ENCODE measurements at places on chromosomes 2 and 18.

DNA sequence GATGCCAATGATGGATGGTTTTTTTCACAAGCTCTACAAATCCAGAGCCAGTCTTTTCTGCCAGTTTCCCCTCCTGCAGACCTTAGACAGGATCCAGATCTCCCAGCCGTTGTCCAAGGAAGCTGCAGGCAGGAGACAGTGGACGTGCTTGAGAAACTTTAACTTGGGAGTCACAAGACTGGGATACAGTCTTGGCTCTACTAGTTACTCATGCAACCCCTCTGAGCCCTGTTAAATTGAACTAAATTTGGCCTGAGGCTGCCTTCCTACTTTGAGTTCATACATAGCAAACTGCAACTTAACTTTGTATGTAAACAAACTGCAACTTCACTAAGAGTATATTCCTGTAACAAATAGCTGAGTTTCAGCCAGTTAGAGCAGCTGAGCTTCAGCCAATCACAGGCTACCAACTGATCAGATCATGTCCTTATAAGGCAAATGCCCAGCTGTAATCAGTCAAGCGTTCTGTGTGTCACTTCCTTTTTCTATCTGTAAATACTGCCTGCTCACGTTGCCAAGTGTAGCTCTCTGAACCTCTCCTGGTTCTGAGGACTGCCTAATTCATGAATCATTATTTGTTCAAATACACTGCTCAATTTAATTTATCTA is 140.9 kb downstream of the CAPN13 start:
- DNase-seq = peak; percentile 10

DNA sequence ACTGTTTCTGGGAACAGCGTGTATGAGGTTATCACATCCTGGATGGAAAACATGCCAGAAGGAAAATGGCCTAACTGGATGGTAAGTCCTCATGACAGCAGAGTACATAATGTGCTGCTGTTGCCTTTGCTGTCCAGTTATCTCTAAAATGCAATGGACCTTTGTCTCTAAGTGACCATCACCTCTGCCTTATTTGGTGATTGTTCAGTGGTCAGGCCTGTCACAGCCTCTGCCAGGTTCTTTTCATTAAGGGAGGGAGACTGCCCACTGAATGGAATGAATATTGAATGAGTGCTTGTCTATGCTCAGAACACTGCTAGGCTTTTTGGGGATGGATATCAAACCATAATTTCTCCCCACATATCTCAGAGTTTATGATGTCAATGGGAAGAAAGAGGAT is 29.0 kb downstream of the SLC3A1 start:
- no peak for DNase-seq

DNA sequence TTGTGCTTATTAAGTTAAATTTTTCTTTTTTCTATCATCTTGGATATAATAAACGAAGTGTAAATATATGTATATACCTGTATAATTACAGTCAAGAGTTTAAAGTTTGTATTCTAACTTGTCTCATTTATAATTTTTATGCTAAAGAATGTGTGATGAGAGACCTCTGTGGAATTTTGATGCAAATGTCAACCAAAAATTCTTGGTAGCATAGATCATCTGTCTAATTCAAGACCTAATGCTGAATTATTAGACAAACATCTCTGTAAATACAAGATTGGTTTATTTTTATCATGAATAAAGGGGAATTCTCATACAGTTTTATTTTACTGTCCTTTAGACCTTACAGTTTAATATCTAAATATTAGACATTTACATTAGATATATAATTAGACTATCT is 149.2 kb upstream of the VWC2L start:
- no peak for DNase-seq

GRCh38 chr2:38147333-38148121 is 71.6 kb upstream of the CYP1B1 start:
- DNase-seq = no peak

DNA sequence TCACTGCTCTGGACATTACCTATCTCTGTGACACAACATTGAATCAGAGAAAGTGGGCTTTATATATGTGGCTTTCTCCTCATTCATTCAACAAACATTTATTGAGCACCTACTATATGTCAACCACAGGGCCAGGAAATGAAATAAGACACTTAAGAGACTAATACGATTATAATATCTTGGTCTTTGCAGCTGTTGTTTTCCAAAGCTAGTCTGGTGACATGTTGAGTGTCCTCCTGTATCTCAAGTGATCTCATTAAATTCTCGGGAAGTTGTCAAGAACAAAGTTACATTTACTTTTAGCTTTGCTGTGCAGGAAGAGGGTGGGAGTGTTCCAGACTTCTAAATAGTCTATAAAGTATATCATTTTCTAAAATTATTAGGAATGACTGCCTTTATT is 164.6 kb upstream of the SP5 start:
- DNase-seq = no peak

DNA sequence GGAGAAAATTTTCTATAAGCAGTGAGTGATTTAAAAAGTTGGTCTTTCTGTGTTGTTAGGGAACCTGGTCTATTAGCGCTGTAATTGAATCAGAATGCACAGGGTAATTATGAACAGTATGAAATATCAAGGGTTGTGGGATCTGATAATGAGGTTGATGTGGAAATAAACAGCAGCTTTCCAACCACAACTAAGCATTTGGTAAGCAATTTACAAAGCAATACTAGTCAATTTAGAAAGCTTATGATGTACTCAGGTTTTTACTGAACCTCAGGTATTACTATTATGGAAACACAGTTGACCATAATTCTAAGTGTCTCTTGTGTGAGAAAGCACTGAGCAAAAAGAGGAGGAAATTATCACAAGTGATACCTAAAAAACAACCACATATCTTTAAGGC is 11.0 kb upstream of the SMCHD1 start:
- no peak for DNase-seq

All from CD14-positive monocyte (primary cell).